ENCODE measurements at places on chromosomes 3 and 15.

GRCh38 chr3:15645246-15645645, 43.7 kb downstream of the BTD start:
- no peak for DNase-seq

DNA sequence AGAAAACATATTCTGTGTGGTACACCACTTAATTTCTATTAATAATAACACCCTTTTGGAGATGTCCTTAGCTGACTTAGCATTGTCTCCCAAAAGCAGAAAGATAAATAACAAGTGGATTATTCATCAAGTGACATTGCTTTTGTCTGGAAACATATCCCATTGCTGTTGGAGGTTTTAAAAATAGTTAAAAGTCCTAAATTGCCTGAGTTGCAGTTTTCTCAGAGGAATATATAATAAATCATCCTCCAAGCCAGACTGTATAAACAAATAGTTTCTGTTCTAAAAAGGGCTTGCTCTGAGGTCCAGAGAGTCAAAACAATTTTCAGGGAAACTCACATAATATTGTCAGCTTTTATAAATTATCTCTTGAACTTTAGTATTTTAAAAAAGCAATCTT, 60.4 kb upstream of the CD96 start:
- no peak for DNase-seq

DNA sequence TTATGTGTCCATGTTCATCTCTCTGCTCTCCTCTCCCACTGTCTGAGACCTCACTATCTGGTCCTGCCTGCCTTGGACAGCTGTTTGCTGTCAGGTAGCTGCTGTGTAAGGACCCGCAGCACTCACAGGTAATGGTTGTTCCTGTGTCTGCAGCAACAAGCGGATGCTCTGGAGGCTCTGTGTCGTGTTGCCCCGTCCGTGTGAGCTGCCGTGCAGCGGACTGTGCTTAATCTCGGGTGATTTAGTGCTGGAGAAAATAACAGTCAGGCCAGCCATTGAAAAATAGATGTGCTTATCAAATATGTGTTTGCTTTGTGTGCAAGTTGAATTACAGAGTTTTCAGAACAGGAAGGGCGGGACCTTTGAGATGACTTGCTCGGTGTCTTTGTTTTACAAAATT, 121.4 kb downstream of the GABRG3 start:
- DNase-seq = no peak

DNA sequence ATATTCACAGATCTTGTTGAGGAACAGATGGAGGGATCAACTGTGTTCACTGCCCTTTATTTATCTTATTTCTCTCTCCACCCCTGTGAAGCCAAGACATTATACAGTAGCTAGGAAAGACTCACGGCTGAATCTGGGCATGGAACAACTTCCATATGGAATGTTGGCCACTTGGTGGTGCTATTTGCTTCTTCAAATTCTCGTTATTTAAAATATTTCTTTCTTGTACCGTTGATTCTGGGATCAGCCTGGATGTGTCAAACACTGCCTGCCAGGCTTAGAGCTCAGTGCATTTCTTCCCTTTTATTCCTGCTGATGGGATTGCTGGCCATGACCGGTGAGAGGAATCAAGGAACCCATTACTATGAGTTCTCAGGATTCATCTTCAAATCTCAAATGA, 17.5 kb upstream of the GASK1A start:
- DNase-seq = peak; percentile 11

- DNase-seq = no peak
Observed at GRCh38 chr15:57218826-57219576, 157.3 kb upstream of the CGNL1 start.

DNA sequence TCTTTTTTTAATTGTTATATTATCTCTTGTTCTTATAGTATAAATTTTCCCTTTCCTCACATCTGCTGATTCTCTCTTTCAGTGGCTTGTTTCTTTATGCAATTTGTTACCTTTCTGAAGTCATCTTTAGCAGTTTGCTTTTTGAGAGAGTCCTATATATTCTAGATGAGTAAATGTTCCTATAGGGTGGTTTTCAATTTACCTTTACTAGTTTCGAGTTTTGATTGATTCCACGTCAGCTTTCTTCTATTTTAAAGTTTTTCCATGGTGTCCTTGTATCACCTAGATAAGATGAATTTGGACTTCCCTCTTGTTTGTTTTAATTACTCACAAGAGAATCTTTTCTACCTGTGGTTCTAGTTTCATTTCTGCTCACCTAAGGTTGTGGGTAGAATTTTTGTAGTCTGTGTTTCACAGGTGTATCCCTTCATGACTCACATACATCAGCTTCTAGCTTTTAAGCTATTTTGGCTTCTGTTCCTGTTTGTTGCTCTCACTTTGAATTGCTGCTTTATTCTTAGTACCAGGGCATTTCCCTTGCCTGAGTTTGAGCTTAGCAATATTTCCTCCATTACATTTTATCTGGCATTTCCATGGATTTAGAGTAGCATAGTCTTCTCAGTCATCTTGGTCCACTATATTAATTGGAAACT, 6.4 kb downstream of the TEX9 start:
- no peak for DNase-seq

DNA sequence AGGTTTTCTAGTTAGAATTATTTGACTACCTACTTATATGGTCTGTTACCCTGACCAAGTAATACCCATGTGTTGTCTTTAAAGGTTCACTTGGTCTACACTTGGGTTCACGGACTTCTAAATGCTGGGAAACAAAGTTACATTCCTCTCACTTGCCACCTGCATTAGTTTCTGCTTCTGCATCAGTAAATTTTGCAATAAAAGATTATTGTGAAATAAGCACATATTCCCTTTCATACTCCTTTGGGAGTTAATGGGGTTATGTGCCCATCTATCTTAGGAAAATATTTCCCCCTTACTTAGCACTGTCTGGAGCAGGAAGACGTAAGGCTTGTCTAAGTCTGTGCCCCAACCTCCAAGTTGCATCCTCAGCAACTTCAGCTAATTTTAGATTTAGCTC, 160.7 kb downstream of the FRMD5 start:
- no peak for DNase-seq

GRCh38 chr3:126152901-126153694, 27.3 kb downstream of the ALDH1L1 start:
- no peak for DNase-seq

DNA sequence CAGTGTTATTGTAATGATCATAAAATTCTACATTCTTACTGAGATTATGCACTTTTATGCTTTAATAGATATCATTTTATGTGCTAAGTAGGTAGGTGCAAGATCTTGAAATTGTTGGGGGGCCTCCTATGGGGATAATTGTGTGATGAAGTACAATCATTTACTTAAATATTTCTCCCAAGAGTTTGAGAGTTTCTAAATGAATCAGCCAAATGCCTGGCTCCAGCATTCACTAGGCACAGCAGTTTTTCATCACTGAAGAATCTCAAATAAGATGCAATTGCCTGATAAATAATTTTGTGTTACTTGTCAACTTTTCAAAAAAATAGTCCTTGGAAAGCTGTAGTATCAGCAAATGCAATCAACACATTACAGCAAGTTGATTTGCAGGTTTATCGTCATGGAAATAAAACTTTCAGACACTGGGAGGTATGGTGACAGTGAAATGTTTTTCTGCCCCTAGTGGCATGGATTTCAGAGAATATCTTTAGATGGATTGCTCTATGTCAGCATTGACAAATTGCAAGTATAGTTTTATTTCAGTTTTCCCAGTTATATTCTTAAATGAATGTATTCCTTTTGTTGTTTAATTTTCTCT, 167.1 kb downstream of the NEK11 start:
- no peak for DNase-seq

- no peak for DNase-seq
Observed at GRCh38 chr3:65886391-65886790, 152.3 kb downstream of the MAGI1 start.

- no peak for DNase-seq
Observed at GRCh38 chr3:12462159-12462947, 21.9 kb upstream of the TSEN2 start.

GRCh38 chr3:57556459-57557084, 498 bp downstream of the PDE12 start:
- peak; percentile 38 for DNase-seq

- DNase-seq = peak; percentile 63
Observed at GRCh38 chr3:138118612-138119422, 3.4 kb upstream of the DZIP1L start.

- no peak for DNase-seq
Observed at GRCh38 chr3:69806735-69807438, 67.6 kb downstream of the MITF start.

DNA sequence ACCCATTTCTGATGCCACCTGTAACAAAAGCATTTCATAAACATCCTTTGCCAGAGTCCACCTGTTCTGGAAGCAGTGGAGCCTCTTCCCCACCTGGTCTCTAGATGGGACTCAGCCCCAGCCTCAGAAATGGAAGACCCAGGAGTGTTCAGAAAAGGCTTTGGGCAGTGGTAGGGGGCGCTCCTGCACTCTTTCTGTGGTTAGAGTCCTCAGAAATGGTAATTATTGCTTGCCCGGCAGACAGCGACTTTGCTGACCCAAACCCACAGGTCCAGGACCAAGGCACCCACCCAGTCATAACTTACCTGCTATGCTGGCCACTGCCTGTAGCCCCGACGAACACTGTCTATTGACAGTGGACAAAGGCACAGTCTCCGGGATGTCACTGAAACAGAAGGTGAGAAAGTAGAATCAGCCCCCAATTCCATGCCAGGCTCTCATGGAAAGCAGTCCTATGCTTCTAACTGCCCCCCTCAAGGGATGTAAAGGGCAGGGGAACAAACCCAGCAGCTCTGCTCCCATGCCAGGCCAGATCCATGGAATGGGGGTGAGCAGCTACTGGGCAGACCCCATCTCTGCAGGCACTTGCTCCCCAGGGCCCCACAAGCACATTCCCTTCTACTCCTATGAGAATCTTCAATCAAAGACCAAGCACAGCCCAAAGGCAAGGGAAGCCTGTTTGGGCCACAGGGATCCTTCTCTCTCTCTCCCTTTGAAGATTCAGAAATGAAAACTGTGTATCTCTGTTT, 5.1 kb downstream of the ACAA1 start:
- DNase-seq = peak; percentile 41

- DNase-seq = no peak
Observed at GRCh38 chr15:31567861-31568260, 241.2 kb downstream of the KLF13 start.

DNA sequence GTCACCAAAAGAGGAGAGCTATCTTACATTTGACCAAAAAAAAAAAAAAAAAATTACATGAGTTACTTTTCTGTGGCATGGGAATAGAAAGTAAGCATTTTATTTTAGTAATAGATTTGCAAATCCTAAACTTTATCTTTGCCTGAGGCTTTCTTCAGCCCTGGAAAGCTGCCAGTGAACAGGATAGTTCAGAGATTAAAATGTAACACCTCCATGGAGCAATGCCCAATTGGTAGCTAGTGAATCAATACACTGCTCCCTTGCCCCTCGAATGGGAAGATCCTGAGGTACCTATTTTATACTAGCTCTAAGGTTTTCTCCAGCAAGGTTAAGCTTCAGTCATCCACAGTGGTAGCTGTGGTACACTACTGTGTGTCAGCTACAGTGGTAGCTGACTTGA, 867.1 kb downstream of the NAALADL2 start:
- no peak for DNase-seq

GRCh38 chr15:51369451-51369761, 28.0 kb downstream of the GLDN start:
- DNase-seq = no peak

- DNase-seq = no peak
Observed at GRCh38 chr3:134351427-134351826, 22.8 kb downstream of the AMOTL2 start.

DNA sequence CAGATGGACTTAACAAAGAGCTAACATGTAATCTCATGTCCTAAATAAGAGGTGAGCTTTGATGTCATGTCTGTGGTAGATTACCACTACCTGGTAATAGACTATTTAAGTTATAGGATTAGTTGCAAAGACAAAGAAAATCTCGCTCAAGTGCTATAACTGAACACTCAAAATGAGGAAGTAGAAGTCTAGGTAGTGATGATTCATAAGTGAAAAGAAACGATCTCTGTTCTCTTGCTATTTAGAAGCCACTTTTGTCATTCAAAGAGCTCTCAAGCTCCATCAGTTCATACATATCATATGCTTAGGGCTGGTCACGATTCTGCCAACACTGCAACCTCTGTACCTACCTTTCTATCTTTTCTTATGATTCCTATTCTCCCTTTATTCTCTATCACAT, 110.9 kb downstream of the EDEM1 start:
- no peak for DNase-seq

DNA sequence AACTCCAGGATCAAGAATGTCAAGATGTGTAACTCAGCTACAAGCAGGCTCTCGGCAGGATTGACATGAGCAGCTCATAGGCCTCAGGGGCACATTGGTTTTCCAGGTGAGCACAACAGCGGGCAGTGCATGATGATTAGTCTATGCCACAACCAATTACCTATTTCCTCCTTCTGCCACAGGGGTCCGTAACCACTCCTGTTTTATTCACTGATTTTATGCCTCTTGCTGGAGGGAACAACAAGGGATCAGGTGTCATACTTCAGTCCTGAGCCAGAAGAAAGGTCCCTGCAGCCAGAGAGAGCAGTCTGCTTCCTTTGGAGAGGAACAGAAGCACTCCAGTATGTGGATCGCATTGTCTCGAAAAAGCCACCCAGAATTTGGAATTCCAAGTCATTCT, 35.1 kb upstream of the PTPRG start:
- no peak for DNase-seq

GRCh38 chr3:7285505-7285904, 424.6 kb downstream of the GRM7 start:
- DNase-seq = no peak

GRCh38 chr3:113150250-113150649, 61.1 kb upstream of the BOC start:
- DNase-seq = no peak

DNA sequence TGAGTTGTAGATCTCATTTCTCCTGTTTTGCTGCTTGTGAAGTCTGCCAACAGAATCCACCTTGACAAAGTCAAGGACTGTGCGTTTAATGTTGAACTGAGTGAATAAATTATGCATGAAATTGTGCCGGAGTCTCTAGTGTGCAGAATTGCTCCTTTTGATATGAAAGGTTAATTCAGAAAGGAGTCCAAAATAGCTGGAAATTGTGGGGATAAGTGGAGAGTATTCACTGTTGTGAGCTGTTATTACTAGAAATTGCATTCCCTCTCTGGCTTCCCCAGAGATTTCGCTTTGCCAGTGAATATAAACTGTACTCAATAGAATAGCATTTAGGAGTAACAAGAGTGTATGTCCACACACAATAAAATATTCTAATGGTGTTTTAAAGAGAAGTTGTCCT, 43.1 kb downstream of the SAMMSON start:
- DNase-seq = no peak

GRCh38 chr15:69071260-69071659, 56.8 kb downstream of the NOX5 start:
- no peak for DNase-seq

- no peak for DNase-seq
Observed at GRCh38 chr3:100525753-100526612, 33.6 kb downstream of the TMEM45A start.

DNA sequence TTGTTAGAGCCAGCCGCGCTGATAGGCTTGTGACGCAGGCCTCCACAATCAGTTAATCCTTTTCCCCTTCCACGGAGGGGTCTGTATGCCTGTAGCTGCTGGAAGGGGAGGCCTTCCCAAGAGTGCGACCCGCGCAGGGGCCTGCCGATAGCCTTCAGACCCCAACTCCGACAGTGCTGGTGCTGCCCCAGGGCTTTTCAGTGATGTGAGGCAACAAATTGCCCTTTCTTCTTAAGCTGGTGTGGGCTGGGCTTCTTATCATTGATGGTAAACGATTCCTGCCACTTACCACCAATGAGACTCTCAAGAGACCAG, 143.4 kb downstream of the CHSY1 start:
- no peak for DNase-seq

- no peak for DNase-seq
Observed at GRCh38 chr3:53503195-53503594, 8.8 kb downstream of the CACNA1D start.
